ENCODE measurements at places on chromosomes 4 and X.
A peak's percentile ranks its signal among the peaks of the same experiment; 100 is the strongest.

DNA sequence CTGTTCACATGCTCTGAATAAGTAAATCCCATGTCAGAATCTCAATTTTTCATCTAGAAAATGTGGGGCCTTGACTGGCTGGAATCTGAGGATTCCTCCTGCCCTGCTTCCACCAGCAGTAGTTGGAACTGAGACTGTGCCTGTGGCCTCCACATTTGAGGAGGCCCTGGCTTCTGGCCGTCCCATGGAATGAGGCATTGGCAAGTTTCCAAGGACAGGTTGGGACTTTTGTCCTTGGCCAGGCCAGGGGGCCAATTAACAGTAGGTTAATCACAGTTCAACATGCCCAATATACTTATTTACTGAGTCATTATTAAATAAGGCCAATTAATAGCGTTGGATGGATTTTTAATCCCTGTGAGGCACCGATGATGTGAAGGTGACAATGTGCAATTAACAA is 50.2 kb upstream of the GABRE start:
- no peak for DNase-seq

DNA sequence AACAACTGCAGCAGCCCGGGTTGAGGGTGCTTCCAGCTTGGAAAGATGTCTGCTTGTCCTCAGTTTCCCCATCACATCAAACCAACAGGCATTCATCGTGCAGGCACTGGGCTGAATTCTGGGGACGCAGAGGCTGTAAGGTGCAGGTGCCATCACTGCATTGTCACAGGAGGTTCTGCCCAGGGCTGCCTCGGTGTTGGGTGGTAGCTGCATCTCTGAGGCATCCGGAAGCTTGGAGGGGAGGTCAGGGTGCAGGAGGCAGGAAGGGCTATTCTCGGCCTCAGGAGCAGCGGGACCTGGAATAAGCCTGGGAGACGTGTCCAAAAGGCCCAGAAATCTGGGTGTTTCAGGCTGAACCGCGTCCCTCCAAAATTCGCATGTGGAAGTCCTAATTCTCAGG is 134.6 kb downstream of the HMX1 start:
- no peak for DNase-seq

GRCh38 chrX:103733017-103733416 is 22.3 kb downstream of the TMEM31 start:
- DNase-seq = no peak

DNA sequence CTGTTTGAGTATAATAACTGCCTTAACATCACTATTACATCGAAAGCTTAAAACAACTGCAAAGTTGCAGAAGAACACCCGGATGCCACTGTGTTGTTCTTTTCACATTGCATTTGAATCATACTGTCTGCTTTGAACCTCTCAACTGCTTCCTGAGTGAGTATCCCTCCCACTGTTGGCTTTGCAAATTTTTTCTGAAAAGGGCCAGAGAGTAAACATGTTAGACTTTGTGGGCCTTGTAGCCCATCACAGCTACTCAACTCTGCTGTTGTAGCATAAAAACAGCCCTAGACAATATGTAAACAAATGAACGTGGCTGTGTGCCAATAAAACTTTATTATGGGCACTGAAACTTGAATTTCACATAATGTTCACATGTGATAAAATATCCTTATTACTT is 76.1 kb downstream of the NSG1 start:
- no peak for DNase-seq

- no peak for DNase-seq
Observed at GRCh38 chr4:12902735-12903134, 581.4 kb downstream of the RAB28 start.

GRCh38 chrX:75963774-75964173 is 178.7 kb upstream of the MAGEE2 start:
- DNase-seq = no peak

DNA sequence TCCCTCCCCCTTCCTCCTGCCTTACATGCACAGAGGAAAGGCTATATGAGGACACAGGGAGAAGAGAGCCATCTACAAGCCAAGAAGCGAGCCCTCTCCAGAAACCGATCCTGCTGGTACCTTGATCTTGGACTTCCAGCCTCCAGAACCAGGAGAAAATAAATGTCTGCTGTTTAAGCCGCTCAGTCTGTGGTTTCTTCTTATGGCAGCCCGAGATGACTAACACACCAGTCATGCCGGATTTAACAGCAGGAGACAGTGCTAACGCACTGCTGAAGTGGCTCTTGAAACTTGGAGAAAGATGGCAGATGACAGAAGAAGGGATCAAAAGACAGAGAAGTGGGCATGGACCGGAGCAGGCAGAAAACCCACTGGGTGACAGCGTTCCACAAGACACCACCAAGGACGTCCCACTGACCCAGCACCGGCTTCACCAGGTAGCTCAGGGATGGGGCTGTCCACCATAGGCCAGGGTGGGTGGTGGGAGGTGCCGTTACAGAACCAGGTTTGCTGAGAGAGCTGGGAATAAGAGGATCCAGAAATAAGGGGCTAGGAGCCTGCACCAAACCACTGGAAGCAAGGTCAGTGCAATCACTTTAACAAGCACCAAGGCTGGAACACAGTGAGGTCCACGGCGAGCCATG is 6.2 kb upstream of the MAN2B2 start:
- peak; percentile 68 for DNase-seq

- no peak for DNase-seq
Observed at GRCh38 chr4:1559896-1560650, 124.0 kb downstream of the FAM53A start.

GRCh38 chr4:89214308-89214707 is 93.3 kb downstream of the GPRIN3 start:
- no peak for DNase-seq

DNA sequence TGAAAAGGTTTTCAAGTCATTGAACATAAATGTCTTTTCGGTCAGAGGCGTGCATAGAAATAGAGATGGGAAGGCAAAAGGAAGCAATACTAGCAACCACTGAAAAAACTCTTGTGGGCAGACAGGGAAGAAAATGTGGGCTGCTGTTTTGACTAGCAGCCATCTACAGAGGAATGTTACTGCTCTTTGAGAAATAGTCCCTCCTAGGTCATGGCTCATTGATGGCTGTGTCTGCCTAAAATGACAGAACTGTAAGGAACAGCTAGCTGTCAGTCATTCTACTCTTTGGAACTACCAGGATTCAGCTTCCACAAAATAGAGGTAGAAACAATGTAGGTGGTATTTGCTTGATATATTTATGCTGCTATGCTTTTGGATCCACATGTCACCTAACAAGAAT is 26.9 kb upstream of the TMPRSS11B start:
- no peak for DNase-seq

GRCh38 chr4:83335701-83336100 is 1.1 kb upstream of the HPSE start:
- DNase-seq = no peak

GRCh38 chrX:64186974-64187761 is 18.3 kb downstream of the AMER1 start:
- DNase-seq = no peak

GRCh38 chr4:163107754-163108153 is 58.9 kb downstream of the NAF1 start:
- no peak for DNase-seq

- peak; percentile 4 for DNase-seq
Observed at GRCh38 chr4:62399242-62399641, 1199.1 kb downstream of the ADGRL3 start.
